ENCODE measurements at places on chromosomes 4 and X. TPM values are rescaled to one million over a fixed set of nuclear protein-coding genes. Genes with fewer than 3 reads are reported as not detected.

The ZNF630 gene
- 0.27 TPM for total RNA-seq

The MAGEE1 gene
- total RNA-seq, result 3.4 TPM

The NCAPG gene
- 32.3 TPM for total RNA-seq

The MAP7D3 gene
- 14.1 TPM for total RNA-seq

The KLHL5 gene
- 61.0 TPM for total RNA-seq

The BMX gene
- total RNA-seq, result not detected

The HPSE gene
- 1.2 TPM for total RNA-seq

The CXCL1 gene
- 4.3 TPM for total RNA-seq

The CENPE gene
- 9.2 TPM for total RNA-seq

The FAM9B gene
- 0.06 TPM for total RNA-seq

The CLDN22 gene
- total RNA-seq, result not detected

The UGT2B17 gene
- total RNA-seq, result not detected

The DDX53 gene
- total RNA-seq, result not detected

The LNX1 gene
- total RNA-seq, result not detected

The FAM184B gene
- total RNA-seq, result 0.01 TPM

The NXT2 gene
- total RNA-seq, result 7.9 TPM

The ANOS1 gene
- 0.06 TPM for total RNA-seq

The SHISA3 gene
- not detected for total RNA-seq

The SPANXB1 gene
- 1.8 TPM for total RNA-seq

Measured in A549 treated with dexamethasone at 1 μM for 4 hours (cell line).